ENCODE measurements at places on chromosomes 2 and 18.

GRCh38 chr2:241514986-241515737, 6.8 kb upstream of the STK25 start:
- peak; percentile 82 for DNase-seq

GRCh38 chr2:233105156-233105895, 45.2 kb downstream of the INPP5D start:
- DNase-seq: no peak

DNA sequence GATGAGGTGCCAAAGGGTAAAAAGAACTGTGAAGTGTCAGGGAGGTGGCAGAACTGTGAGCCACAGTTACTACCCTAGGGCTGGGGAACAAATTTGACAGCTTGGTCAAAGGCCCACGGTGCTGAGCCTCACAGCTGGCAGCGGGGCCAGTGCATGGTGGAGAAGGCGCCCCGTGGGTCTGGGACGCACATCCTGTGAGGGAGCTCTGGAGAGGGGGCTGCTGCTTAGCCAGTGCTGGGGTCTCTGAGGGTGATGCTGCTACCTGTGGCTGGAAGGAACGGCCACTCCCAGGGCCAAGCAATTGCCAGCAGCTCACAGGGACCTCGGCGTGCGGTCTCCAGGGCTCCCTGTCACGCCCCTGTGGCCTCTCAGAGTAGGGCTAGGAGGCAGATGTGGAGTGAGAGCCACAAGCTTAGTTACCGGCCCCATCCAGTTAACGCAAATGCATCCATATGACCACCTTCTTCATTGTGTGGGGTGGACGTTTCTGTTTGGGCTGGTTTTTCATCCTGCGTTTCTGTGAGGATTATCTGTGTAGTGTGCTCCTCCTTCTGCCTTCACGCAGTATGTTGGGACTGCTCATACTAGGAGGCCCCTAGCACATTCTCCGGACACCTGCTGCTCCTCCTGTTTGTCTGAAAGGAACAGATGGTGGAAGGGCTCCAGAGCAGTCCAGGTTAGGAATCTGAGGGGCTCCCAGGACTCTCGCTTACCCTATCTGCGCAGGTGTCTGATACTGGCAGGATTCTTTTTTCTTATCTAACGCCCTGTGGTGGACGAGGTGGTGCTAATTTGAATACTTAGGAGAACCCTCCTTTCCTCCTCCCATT, 26.0 kb downstream of the STK25 start:
- DNase-seq: no peak

GRCh38 chr2:2570871-2571270, 239.8 kb upstream of the MYT1L start:
- no peak for DNase-seq

GRCh38 chr2:177000061-177000714, 212.4 kb upstream of the HNRNPA3 start:
- DNase-seq: no peak

GRCh38 chr2:235463893-235464292, 29.9 kb upstream of the AGAP1 start:
- DNase-seq: no peak

- DNase-seq: no peak
Observed at GRCh38 chr18:23284629-23285028, 149.3 kb downstream of the CABLES1 start.

DNA sequence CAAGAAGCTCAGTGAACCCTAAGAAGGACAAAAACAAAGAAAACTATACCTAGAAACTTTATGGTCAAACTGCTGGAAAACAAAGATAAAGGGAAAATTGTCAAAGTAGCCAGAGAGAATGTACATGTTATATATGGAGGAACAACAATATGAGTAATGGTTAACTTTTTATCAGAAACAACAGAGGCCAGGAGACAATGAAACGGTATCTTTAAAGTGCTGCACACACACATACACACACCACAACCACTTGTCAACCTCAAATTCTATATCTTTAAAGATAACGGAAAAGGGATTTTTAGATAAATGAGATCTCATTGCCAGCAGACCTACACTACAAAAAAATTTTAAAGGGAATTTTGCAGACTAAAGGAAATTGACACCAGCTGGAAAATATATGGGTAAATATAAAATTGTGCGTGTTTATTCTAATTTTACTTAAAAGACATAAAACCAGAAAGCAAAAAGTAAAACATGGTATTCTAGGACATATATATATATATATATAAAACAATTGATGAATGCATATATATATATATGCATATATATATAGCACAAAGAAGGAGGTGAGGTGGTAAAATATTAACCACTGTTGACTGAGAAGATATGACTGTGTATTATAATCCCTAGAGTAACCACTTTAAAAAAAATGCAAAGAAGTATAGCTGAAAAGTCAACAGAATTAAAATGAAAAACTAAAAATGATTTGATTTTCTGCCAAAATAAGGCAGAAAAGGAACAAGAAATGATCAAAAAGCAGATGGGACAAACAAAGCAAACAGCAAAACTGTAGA, 172.0 kb downstream of the SRBD1 start:
- no peak for DNase-seq

DNA sequence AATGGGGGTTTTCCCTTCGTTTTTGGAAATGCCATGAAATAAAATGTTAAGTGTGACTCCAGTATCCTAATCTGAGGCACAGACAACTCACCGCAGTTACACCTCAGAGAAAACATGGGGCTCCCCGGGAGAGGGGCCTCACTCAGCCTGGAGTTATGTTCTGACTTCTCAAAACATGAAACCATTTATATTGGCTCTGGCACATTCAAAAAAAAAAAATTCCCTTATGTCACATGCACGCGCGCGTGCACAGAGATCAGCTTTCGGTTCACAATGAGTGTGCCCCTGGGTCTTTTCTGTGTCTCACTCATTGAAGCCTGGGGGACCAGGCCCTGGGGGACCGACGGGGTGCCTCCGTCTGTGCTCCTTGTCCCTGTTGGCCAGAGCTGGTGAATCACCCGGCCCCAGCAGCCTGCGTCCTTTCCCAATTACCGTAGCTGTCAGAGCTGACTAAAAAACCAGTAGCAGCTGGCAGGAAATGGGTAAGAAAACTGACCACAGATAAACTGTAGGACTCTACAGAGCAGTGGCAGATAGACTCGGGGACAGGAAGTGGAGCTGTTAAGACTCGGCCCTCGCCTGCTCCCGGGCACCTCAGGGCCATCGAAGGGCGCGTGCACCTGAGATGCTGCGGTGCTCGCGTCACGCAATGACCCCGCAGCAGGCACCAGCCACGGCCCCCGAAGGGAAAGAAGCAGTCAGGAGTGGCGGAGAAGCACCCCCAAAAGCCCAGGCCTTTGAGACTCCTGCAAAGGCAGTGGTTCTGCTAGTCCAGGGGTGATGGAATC, 138.3 kb upstream of the ID2 start:
- DNase-seq: peak; percentile 96

DNA sequence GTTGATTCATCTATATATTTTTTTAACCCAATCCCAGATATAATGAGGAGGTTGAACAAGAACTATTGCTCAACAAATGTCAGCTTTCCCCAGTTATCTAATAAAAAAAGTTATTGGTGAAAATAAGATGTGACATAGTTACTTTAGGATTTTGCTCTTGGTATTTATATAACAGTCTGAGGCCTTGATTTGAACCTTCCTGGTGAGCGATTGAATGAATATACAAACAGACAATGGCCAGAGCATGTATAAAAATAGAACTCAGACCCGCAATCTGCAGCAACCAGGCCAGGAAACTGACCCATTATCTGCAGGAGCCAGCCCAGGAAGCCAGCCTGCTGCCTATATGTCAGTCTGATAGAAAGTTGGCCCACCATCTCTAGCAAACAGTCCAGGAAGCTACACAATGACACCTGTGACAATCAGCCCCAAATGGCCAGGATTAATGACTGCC, 81.6 kb downstream of the HS6ST1 start:
- DNase-seq: no peak

DNA sequence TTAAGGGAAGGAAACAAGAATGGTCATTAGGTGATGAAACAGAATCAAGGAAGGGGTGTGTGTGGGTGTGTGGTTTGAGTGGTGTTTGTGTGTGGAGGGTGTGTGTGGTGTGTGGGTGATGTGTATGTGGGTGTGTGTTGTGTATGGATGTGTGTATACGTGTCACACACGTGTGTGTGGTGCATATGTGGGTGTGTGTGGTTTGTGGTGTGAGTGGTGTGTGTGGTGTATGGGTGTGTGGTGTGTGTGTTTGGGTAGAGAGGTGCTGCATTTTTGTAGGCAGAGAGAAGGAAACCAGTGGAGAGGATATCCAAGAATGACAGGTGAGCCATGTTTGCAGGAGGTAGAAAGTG, 1.1 kb upstream of the CEP192 start:
- peak; percentile 46 for DNase-seq

DNA sequence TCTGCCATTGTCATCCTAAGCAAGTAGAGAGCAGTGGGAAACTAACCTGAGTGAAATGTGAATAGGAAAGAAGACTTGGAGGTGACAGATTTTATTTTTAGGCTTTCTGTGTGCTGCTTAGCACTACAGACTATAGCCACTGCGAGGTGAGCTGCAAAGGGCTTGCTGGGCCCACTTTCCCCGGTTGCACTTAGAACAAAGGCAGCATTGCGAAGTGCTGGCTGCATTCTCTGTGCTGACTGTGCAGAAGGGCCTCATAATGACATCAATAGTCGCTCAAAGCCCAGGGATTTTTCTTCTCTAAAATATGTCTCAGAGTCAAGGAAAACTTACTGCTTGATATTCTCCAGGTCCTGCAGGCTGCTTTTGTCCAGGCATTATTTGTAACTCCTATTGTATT, 592.1 kb downstream of the TDRD15 start:
- DNase-seq: no peak

- DNase-seq: no peak
Observed at GRCh38 chr2:99938250-99938649, 204.1 kb downstream of the AFF3 start.

- DNase-seq: no peak
Observed at GRCh38 chr18:80245781-80246444, 1.4 kb downstream of the PARD6G start.

GRCh38 chr18:23825978-23826405, 136.7 kb downstream of the LAMA3 start:
- DNase-seq: no peak

- DNase-seq: no peak
Observed at GRCh38 chr2:105739944-105740530, 4.7 kb upstream of the NCK2 start.

- no peak for DNase-seq
Observed at GRCh38 chr2:2112416-2113105, 218.5 kb downstream of the MYT1L start.

DNA sequence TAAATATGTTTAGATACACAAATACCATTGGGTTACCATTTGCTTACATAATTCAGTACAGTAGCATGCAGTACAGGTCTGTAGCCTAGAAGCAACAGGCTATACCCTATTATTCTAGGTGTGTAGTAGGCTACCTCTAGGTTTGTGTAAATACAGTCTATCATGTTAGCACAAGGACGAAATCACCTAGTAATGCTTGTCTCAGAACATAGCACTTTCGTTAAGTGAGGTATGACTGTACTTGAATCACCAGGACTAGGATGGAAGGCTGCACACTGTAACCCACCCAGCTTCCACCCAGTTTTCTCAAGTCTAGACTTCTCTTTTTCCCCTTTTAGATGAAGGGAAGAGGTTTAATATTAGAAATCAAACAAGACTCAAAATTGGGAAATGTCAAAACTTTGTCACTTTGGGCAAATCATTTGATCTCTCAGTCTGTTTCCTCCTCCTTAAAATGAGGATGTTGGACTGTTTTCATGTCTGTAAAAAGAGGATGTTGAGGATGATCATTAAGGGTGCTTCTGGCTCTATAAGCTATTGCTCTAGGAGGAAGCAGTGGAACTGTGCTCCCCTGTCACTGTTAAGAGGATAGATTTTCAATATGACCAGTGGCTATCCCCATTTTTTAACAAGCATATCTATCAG, 3.7 kb upstream of the SOCS6 start:
- DNase-seq: no peak

DNA sequence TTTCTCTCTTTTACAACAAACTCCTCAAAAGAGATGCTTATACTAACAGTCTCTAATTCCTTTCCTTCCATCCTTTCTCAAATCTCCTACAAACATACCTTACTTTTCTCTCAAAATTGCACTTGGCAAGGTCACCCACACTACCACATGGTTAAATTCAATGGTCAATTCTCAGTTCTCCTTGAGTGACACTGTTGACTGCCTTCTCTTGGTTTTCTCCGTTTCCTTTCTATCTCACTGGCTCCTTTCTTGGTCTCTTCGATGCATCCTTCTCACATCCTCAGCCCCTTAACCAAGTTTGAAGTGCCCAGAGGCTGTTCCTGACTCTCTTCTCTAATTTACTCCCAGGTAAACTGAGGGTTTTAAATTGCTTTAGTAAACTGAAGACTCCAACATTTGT, 12.5 kb downstream of the C1D start:
- DNase-seq: no peak

DNA sequence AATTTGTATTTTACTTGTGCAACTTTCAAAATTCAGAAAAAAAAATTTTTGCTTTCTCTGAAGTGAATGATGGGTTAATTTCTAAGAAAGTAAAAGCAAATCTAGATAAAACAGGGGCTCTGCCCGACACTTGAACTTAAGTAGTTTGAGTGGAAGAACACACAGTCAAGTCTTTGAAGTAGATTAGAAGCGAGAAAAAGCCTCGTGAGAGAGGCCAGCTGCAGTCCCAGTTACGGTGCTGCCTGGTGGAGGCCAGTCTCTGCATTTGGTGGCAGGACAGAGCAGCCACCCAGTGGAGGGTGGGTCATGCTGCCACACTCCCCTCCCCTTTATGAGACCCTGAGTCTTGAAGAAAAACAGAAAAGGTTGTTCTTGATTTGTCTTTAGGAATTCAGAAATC, 81.8 kb downstream of the INPP5D start:
- DNase-seq: no peak

DNA sequence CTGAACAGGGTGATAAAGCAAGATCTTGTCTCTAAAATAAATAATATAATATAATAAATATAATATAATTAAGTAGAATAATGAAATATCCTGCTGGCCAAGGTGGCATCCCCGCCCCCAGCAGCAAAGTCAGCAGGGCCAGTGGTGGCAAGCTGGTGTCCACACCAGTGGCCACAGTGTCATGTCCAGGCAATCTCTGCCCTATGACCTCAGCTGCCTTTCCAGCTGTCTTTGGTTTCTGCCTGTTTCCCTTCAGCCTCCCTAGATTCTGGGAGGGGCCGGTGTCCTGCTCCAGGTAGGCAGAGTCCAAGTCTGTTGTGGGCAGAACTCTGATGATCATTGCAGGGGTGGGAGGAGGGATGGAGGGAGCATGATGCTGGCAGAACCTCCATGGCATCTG, 16.2 kb upstream of the STEAP3 start:
- no peak for DNase-seq

GRCh38 chr2:229445019-229445418, 173.9 kb upstream of the PID1 start:
- DNase-seq: no peak

- DNase-seq: no peak
Observed at GRCh38 chr2:55885944-55886281, 37.7 kb downstream of the EFEMP1 start.

GRCh38 chr2:41598161-41598894, 449.5 kb upstream of the PKDCC start:
- DNase-seq: no peak

Data from GM12865 (cell line).